ENCODE measurements at places on chromosomes 11 and 22.

DNA sequence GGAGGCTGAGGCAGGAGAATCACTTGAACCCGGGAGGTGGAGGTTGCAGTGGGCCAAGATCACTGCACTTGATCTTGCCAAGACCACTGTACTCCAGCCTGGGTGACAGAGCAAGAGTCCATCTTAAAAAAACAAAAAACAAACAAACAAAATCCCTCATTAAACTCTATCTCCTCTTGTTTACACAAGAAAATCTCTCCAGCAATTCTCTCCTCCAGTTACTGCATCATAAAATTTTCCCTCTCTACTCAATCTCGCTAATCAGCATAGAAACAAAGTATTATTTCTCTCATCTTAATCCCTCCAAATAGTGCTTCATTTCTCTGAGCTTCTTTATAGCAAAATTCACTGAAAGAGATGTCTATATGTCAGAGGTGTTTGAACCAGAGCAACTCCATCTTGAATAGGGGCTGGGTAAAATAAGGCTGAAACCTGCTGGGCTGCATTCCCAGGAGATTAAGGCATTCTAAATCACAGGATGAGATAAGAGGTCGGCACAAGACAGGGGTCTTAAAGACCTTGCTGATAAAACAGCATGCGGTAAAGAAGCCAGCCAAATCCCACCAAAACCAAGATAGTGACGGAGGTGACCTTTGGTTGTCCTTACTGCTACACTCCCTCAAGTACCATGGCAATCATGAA lies 19.8 kb downstream of the MTMR2 start:
- DNase-seq = no peak

- no peak for DNase-seq
Measured at GRCh38 chr22:29642694-29643093, 39.3 kb downstream of the NF2 start.

DNA sequence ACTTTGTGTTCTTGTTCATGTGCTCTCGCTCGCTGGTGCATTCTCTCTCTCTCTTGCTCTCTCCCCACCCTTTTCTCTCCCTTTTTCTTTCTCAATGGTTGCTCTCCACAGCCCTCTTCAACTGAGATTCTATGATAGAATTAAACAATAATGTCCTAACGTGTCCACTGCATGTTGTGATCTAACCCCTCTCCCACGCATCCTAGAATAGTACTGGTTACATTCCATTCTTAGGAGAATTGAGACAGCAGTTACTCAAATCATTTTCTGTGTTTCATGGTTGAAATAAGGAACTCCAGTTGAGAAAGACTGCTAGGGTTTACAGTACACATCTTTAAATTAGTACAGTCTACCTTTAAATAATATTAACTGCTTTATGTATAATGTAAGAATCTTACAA lies 318.1 kb upstream of the PITPNB start:
- peak; percentile 33 for DNase-seq

DNA sequence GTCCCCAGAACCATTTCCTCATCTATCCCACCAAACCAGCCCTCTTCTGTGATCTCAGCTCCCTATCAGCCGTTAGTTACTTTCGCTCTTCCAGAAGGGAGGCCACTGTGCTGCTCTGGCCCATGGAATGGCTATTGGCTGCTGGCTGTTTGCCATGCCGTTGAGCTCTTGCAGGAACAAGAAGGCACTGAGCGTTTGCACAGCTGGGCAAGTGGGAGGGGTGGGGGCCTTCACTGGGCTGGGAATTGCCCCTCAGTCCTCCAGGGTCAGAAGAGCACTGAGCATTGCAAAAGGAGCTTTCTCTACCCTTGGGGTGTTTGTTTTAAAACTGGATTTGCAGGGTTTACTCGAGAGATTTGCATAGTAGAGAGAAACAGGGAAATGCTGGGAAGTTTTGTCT lies 129.0 kb upstream of the PARVA start:
- DNase-seq = no peak

- peak; percentile 98 for DNase-seq
Measured at GRCh38 chr22:24402460-24403192, 24.8 kb upstream of the ADORA2A start.

- no peak for DNase-seq
Measured at GRCh38 chr11:74141241-74141695, 29.5 kb downstream of the C2CD3 start.

GRCh38 chr11:64097468-64098317 lies 62.0 kb downstream of the FLRT1 start:
- DNase-seq = no peak

DNA sequence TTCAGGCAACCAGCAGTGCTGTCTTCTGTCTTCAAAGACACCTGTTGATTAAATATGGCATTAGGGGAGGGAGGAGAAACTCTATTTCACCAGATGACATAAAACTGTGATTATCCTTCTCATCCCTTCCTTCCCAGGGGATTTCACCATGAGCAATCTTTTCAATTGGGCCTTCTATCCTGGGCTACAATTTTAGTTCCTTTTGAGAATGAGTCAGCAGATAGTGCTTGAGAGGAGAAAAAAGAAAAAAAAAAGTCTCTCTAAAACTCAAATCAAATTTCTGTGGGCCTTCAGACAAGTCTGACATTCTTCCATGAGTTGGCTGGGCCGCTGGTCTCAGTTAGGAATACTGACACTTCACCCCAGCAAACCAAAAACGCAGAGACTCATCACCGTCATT lies 7.2 kb downstream of the FLI1 start:
- no peak for DNase-seq

DNA sequence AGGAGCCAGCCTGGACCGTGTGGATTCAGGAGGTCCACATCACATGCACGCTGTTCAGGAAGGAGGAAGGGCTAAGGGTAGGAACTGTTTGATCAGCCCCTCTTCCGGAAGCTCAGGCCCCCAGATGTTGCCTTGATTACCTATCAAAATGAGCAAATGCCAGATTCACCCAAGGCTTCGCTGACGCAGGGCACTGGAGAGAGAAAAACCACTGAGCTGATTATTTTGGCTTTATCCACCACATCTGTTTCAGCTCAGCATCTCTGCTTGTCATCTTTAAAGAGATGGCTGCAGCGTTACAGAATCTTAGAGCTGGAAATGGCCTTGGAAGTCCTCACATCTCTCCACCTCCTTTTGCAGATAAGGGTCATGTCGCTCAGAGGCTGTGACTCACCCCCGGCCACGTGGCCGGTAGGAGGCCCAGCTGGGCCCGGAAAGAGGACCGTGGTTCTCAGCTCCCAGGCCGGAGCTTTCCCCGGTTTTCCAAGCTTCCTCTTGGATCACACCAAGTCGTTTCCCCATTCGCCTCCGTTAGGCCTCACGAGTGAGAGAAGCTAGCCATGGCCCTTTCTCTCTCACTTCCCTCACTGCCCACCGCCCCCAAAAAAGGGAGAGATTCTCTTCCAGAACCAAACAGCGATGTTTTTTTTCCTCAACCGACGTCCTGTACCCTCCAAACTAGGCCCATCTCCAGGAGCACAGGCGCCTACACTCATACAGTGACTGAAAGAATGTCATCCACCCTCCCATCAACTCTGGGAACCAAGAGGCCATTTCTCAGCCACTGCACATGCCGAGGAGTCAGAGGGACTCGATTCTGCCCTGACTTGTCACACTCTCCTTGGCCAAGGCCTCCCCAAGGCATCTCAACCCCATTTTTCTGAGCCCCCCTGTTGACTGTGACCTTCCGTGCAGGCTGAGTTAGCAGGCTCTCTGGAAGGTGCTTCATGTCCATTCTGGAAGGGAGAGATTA lies 37.6 kb downstream of the LIF start:
- peak; percentile 64 for DNase-seq

DNA sequence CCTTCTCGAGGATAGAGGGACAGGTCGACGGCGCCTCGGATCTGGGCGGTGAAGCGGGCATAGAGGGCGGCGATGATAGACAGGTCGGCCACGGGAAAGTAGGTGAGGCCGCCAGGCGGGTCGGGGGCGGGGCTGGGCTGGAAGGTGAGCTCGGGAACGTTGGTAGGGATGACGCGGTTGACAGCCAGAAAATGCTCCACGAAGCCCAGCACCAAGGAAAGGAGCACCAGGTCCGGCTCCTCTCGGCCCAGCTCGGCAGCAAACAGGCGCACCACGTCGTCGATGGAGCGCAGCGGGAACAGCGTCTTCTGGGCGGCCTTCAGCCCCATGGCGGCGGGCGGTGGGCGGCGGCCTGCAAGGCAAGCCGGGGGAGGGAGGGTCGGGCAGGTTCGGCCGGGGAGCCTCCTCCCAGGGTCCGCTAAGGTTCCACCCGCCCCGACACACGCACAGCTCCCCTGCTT lies 540 bp downstream of the MEN1 start:
- no peak for DNase-seq

GRCh38 chr22:44195189-44195871 lies 14.6 kb downstream of the PARVG start:
- DNase-seq = no peak

DNA sequence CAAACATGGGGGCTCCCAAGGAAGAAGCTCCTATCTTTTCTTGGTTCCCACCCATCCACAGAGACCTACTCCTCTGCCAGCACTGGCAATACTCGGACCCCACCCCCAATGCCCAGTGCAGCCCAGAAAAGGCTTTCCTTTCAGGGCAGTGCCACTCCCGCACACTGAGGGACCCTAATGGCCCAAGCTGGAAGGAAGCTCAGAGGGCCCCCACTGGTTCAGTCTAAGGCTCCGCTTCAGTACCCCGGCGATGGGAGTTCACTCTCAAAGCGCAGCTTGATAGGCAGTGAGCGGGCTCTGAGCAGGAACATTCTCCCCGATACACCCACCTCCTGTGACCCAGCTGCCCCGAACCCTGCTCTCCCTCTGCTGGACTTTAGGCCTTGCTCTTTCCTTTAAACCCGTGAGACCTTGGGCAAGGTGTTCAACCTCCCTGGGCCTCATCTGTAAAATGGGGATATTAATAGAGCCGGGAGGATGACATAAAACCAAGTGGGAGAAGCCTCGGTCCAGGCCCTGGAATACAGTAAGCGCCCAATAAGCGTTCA lies 48.4 kb downstream of the CHRDL2 start:
- no peak for DNase-seq

DNA sequence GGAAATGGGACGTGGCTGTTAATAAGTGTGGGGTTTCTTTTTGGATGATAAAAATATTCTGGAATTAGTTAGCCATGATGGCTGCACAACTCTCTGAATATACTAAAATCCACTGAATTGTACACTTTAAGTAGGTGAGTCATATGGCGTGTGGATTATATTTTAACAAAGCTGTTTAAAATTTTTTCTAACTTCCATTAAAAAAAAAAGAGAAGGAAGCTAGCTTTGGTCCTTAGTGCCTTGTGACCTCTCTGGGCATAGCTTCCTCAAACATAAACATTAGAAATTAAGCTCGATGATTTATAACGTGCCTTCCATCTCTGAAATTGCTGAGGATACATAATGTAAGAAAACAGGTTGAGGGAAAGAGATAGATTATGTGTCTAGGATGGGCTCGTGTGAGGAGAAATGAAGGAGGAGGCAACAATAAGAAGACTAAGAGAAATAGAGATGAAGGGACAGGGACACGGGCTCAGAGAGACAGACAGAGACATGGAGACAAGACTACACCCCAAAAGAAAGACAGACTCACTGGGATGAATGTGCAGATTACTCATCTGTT lies 20.0 kb downstream of the IRAG1 start:
- peak; percentile 27 for DNase-seq

DNA sequence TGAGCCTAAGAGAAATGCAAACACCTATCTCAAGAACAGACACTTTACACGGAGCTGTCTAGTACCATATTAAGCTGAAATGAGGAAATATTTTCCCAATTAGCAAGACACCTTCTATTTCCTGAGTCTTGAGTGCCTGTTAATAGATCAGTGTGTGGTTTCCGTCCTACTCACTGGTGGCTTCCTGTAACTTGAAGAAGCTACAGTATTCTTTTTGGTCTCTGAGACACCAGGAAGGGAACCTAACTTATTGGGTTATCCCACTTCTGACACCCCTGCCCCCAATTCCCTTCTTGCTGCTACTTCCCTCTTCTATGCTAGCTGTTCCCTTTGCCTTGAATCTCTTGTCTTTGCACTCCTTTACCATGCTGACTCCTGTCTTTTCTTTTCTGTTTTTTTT lies 92.7 kb downstream of the FDX1 start:
- peak; percentile 11 for DNase-seq

- no peak for DNase-seq
Measured at GRCh38 chr11:107696140-107696539, 15.7 kb downstream of the SLN start.

GRCh38 chr11:114280696-114281095 lies 15.5 kb upstream of the NNMT start:
- DNase-seq = peak; percentile 30

DNA sequence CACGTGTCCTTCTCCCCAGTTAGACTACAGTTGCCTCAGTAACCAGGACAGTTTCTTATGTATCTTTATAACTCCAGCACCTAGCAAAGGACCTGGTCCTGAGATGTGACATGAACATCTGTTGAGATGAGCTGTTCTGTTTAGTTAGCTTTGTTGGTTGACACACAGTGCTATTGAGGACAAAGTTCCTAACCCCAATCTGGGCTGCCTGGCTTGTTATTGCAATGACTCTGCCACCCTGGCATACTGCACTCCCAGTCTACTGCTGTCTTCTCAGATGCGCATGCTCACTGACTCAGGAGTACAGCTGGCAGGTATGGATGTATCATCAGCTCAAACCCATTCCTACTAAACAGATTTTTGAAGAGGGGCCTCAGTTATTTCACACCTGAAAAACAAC lies 7.4 kb downstream of the DESI1 start:
- no peak for DNase-seq

GRCh38 chr11:118088531-118088930 lies 1.8 kb upstream of the SMIM35 start:
- DNase-seq = peak; percentile 55

- no peak for DNase-seq
Measured at GRCh38 chr22:49079743-49080500, 747.8 kb downstream of the BRD1 start.

- DNase-seq = no peak
Measured at GRCh38 chr22:33332538-33332937, 274.4 kb upstream of the SYN3 start.

GRCh38 chr22:44192098-44192815 lies 11.5 kb downstream of the PARVG start:
- peak; percentile 72 for DNase-seq

- DNase-seq = peak; percentile 60
Measured at GRCh38 chr11:57566905-57567514, 462 bp downstream of the UBE2L6 start.

GRCh38 chr22:29391546-29391945 lies 3.2 kb upstream of the AP1B1 start:
- DNase-seq = no peak

- DNase-seq = no peak
Measured at GRCh38 chr11:33035011-33035410, 4.4 kb upstream of the TCP11L1 start.

DNA sequence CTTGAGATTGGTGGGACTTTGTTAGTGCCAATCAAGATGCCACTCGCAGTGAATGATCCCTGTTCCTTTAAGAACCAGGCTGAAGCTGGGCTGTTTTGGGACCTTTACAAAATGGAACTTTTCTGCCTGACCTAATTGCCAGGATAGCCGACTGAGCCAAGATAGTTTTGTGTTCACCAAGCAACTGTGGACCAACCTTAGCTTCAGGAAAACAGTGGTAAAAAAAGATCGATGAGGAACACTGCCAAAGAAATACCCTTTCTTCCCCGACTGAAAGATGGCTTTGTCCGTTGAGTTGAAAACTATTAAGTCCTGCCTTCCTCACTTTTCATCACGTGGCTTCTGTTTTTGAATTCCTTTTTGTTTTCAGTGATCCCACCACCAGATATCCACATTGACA lies 157.9 kb upstream of the SORL1-AS1 start:
- DNase-seq = no peak

Measured in inflammatory macrophage treated with lipopolysaccharide for 4 hours (primary cell).